ENCODE measurements at places on chromosomes 12 and 14. TPM values are rescaled to one million over a fixed set of nuclear protein-coding genes. Genes with fewer than 3 reads are reported as not detected.
A peak's percentile ranks its signal among the peaks of the same experiment; 100 is the strongest.

GRCh38 chr14:25121337-25122129 lies 71.6 kb upstream of the STXBP6 start:
- no peak overlapping the region for H3K4me3 ChIP-seq
- H3K4me1 ChIP-seq = no peaks in the 10 kb centered on the region
- no peaks in the 10 kb centered on the region for H3K27me3 ChIP-seq
- DNase-seq = no peak
- no peak overlapping the region for H3K27ac ChIP-seq

Gene CFAP54
- 1.3 TPM for total RNA-seq

- no peak overlapping the region for H3K27ac ChIP-seq
- no peaks in the 10 kb centered on the region for H3K36me3 ChIP-seq
- H3K4me3 ChIP-seq = no peak overlapping the region
These were observed 3.5 kb upstream of the LTBR start for GRCh38 chr12:6380141-6381121.

GRCh38 chr12:79938843-79939242 lies 3.9 kb upstream of the PPP1R12A start:
- no peak overlapping the region for H3K4me3 ChIP-seq
- no peak for DNase-seq

DNA sequence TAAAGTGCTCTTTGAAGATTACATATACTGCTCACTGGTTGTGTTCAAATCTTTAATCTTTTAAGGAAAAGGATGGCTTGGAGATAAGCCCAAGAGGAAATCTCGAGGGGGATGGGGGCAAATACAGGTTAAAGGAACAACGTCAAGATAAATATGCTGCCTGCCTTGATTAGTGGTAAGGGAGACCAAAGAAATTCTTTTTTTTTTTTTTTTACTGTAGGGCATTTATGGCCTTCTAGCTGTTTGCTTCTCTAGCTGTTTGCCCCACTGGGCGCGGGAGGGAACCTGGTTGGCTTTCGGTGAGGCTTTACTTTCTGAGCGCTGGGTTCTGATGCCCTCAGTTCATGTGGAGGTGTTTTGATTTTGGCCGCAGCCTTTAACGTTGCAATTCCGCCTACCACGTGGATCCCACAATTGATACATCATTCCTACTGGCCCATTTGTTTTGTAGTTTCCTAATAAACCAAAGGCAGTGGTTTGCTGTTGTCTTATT lies 5.7 kb downstream of the CCND2 start:
- H3K36me3 ChIP-seq = no peaks in the 10 kb centered on the region
- peaks cover 27% of the 10 kb centered on the region for H3K4me1 ChIP-seq
- no peak overlapping the region for H3K4me3 ChIP-seq

- peaks cover 5% of the 10 kb centered on the region for H3K27me3 ChIP-seq
- no peaks in the 10 kb centered on the region for H3K4me1 ChIP-seq
- no peak overlapping the region for H3K4me3 ChIP-seq
- H3K27ac ChIP-seq = no peak overlapping the region
- H3K36me3 ChIP-seq = no peaks in the 10 kb centered on the region
- no peak for DNase-seq
These were observed 457.4 kb downstream of the FOXG1 start for GRCh38 chr14:29223947-29224346.

GRCh38 chr14:72740504-72740961 lies 153.4 kb downstream of the DPF3 start:
- H3K4me1 ChIP-seq = no peaks in the 10 kb centered on the region
- H3K36me3 ChIP-seq = no peaks in the 10 kb centered on the region
- DNase-seq = no peak
- no peak overlapping the region for H3K4me3 ChIP-seq
- no peaks in the 10 kb centered on the region for H3K27me3 ChIP-seq

DNA sequence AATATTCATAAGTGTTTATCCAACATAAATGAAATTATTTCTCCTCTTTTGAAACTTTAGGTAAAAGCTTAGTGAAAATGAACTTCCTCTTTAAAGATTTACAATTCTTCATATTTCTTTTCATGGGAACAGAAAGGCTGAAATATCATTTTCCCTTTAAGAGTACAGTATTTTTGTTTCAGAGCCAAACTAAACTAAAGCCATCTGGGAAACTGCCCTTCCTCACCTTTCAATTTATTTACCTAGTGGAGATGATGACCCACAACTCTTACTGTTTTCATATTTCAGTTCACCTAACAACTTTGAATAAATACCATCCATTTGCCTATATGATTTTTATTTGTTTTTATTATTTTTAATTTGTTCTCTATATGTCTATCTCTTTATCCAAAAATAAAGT lies 105.4 kb downstream of the ALX1 start:
- H3K36me3 ChIP-seq = no peaks in the 10 kb centered on the region
- H3K27me3 ChIP-seq = no peaks in the 10 kb centered on the region
- no peak overlapping the region for H3K4me3 ChIP-seq
- no peak overlapping the region for H3K27ac ChIP-seq
- no peak for DNase-seq
- no peaks in the 10 kb centered on the region for H3K4me1 ChIP-seq

- no peaks in the 10 kb centered on the region for H3K36me3 ChIP-seq
- no peak for DNase-seq
- H3K4me3 ChIP-seq = peak overlapping the region; percentile 67
- peaks cover 7% of the 10 kb centered on the region for H3K4me1 ChIP-seq
- H3K27me3 ChIP-seq = no peaks in the 10 kb centered on the region
- peak overlapping the region; percentile 83 for H3K27ac ChIP-seq
These were observed 433 bp downstream of the COX16 start for GRCh38 chr14:70359076-70359424.

GRCh38 chr12:29882846-29883245 lies 99.1 kb upstream of the TMTC1 start:
- no peaks in the 10 kb centered on the region for H3K36me3 ChIP-seq
- no peak for DNase-seq
- no peak overlapping the region for H3K4me3 ChIP-seq
- H3K4me1 ChIP-seq = no peaks in the 10 kb centered on the region

Gene C12orf60
- 0.79 TPM for total RNA-seq

- H3K27me3 ChIP-seq = no peaks in the 10 kb centered on the region
- no peak for DNase-seq
- H3K4me3 ChIP-seq = no peak overlapping the region
- H3K36me3 ChIP-seq = no peaks in the 10 kb centered on the region
These were observed 174.4 kb downstream of the TMEM121 start for GRCh38 chr14:105700622-105701288.

- H3K27me3 ChIP-seq = no peaks in the 10 kb centered on the region
- H3K4me1 ChIP-seq = no peaks in the 10 kb centered on the region
- no peak overlapping the region for H3K4me3 ChIP-seq
These were observed 4.0 kb downstream of the EGLN3 start for GRCh38 chr14:33946679-33947476.

DNA sequence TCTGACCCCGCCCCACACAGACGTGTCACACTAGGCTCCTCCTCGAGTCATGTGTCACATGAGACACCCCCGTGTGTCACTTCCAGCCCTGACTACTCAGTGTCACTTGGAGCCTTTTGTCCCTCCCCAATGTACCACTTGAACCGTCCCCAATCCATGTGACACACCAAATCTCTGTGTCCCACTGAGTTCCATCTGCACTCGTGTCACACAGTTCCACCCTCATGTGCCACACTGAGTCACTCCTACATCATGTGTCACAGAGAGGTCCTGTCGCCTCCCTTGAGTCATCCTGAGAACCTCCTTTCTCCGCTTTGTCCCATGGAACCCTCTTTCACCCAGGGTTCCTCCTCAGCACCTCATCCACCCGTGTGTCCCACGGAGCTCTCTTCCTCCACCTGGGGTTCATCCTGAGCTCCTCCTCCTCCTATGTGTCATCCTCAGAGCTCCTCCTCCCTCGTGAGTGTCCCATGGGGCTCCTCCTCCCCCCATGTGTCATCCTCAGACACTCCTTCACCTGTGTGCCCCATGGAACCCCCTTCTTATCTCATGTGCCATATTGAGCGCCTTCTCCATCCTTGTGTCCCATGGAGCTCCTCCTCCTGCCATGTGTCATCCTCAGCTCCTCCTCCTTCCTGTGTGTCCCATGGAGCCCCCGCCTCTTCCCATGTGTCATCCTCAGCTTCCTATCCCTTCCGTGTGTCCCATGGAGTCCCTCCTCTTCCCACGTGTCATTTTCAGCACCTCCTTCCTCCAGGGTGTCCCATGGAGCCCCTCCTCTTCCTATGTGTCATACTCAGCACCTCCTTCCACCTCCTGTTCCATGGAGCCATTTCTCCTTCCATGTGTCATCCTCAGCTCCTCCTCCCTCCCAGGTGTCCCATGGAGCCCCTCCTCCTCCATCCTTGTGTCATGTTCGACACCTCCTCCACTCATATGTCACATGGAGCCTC lies 32.0 kb downstream of the RTL1 start:
- DNase-seq = no peak
- H3K4me1 ChIP-seq = no peaks in the 10 kb centered on the region
- no peak overlapping the region for H3K4me3 ChIP-seq
- H3K27me3 ChIP-seq = no peaks in the 10 kb centered on the region

DNA sequence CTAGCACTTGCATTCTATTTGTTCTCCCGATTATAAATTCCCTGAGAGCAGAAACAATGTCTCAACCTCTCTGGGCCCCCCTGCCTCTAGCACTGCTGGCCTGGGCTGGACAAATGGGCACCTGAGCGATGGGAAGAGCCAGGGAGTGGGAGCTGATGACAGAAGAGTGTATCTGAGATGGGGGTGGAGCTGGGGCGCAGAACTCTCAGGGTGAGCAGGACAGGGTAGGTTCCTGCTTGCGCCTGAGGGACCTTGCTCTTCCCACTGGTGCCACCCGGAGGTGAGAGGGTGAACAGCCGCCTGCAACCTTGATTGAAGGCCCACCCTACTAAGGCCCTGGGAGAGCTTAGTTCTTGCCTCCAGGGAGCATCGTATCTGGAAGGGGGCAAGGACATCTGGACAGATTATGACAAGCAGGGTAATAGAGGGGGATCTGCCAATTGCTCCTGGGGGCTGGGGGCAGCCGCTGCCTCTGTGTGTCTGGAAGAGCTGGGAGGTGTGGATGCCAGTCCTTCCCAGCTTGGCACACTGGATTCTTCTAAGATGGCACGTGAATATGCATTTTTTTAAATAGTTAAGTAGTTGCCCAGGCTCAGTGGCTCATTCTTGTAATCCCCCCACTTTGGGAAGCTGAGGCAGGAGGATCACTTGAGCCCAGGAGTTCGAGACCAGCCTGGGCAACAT lies 43.0 kb upstream of the TSPAN9 start:
- H3K4me1 ChIP-seq = no peaks in the 10 kb centered on the region
- no peak overlapping the region for H3K27ac ChIP-seq
- peak; percentile 66 for DNase-seq

DNA sequence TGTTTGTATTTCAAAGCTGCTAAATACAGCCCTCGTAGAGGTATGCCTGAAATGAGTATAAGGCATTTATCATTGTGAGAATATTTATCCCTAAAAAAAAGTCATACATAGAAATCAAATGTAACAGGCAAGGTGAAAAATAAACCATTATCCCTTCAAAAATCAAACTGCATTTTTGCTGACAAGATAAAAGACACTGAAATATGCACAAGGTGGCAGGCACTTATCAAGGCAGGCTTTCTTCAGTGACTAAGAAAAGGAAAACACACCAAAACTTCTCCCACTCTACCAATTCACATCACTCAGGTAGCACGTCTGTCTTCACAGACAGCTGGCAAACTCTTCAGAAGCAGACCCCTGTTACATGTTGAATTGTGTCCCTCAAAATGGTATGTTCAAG lies 23.6 kb downstream of the ARMH4 start:
- no peak overlapping the region for H3K27ac ChIP-seq
- no peaks in the 10 kb centered on the region for H3K36me3 ChIP-seq
- no peaks in the 10 kb centered on the region for H3K4me1 ChIP-seq
- no peaks in the 10 kb centered on the region for H3K27me3 ChIP-seq

GRCh38 chr12:89351489-89352241 lies 636 bp downstream of the DUSP6 start:
- H3K27me3 ChIP-seq = no peaks in the 10 kb centered on the region
- H3K4me3 ChIP-seq = peak overlapping the region; percentile 79
- no peaks in the 10 kb centered on the region for H3K4me1 ChIP-seq
- H3K27ac ChIP-seq = peak overlapping the region; percentile 93

Gene FBLN5
- 249 TPM for total RNA-seq

DNA sequence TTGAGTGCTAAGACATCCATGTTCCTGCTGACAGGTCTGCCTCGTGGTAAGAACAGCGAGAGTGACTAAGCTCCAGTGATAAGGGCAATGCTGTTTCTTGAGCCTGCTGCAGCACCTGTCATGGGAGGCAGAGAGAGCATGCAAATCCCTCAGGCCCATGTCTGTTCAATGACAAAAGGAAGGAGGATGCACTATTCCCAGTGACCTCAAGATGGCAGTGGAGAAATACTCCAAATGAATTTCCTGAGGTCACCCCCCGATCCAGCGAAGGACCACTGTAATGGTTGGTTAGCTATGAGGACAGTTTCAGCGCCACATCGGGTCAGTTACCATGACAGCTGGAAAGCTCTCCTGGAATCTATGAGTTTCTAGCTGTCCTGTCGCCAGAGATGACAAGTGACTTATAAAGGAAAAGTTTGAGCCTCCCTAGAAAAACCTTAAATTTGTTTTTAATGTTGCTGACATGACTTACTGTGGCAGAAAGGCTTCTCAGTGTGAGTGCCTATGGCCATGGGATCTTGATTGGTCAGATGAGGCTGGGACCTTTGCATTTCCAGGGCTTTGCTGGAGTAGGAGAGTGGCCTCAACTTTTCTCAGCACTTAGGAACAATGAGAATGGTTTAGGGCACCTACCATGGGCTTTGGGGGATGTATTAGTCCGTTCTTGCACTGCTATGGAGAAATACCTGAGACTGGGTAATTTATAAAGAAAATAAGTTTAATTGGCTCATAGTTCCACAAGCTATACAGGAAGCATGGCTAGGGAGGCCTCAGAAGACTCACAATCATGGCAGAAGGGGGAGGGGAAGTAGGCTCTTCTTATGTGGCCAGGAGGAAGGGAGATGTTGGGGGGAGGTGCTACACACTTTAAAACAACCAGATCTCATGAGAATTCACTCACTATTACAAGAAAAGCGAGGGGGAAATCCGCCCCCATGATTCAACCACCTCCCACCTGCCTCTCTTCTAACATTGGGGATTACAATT lies 88.0 kb upstream of the TMEM260 start:
- no peak overlapping the region for H3K4me3 ChIP-seq
- H3K27ac ChIP-seq = no peak overlapping the region
- H3K27me3 ChIP-seq = no peaks in the 10 kb centered on the region
- no peaks in the 10 kb centered on the region for H3K36me3 ChIP-seq
- DNase-seq = no peak

All from uterus (tissue), 4 donors.